ENCODE measurements at places on chromosomes 7 and 10.

DNA sequence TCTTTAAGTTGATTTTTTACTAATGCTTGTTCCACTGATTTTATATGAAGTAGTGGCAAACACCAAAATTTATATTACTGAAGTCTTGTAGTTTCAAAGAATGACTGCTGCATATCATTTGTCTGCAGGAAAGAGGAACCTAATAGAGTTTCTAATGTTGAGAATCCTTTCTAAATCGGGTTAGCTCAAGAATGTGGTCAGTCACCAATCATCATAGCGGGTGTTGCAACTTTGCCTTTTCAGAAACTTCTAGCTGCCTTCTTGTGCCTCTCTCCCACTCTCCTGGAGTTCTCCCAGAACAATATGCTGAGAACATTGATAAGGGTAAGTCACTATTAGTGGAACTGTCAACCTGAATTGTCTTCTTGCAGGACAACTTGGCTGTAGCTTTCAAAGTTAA, 524.8 kb upstream of the SORCS1 start:
- DNase-seq = no peak

- no peak for DNase-seq
These were observed 17.5 kb upstream of the ZNF862 start for GRCh38 chr7:149820622-149821190.

- DNase-seq = no peak
These were observed 639.6 kb upstream of the FOXK1 start for GRCh38 chr7:4042402-4043045.

DNA sequence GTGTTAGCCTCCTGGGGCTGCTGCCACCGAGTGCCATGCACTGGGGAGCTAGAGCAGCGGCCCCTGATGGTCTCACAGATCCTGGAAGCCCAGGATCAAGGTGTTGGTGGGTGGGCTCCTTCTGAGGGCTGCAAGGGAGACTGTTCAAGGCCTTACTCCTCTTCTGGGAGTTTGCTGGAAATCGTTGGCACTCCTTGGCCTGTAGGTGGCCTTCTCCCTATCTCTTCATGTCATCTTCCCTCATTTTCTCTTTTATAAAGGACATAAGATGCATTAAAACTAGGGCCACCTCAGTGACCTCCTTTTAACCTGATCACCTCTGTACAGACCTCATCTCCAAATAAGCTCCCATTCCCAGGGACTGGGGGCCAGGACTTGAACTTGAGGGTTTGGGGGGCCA, 27.0 kb upstream of the ZNF862 start:
- DNase-seq = peak; percentile 7

- peak; percentile 82 for DNase-seq
These were observed at the start of gene DNAJC12 for GRCh38 chr10:67837541-67838314. Gene DNAJC12 (minus strand): TSS chr10:67838188. CDS start chr10:67838011, 177 bp downstream.

DNA sequence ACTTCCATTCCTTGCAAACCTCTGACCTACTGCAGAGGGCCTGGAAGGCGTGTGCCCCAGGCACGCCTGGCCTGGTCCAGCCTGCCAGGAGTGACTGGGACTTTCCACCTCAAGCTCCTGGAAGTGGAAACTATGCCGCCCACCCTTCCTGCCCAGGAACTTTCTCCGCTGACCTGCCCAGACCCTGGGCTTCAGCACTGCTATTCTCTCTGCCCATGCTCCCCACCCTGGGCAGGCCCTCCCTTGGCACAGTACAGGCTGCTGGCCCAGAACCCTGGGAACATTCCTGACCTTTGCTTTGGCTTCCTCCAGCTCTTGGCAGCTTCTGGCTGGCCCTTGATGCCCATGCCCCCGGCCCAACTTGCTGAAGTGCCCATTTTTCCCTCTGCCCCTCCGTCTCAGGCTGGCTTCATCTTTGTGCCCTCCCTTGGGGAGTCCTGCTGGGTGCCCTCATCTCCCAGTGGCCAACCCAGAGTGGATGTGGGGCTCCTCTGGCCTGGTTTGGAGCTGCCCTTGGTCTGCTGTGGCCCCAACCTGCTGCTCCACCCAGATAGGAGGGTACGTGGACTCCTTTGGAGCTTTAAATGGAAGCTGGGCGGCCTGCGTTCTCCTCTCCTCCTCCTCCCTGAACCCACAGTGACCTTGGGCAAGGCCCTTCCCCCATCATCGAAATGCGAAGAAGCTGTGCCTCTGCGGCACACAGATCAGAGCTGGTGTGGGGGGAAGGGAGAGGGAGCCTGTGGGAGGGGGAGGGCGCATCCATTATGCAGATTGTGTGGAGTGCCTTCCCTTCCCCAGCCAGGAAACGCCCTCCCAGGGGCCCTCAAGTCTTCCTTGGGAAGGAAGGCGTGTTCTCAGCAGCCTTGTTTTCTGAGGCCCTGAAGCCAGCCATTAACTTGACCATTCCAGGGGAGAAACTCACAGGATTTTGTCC, 3.4 kb downstream of the MMRN2 start:
- peak; percentile 35 for DNase-seq

DNA sequence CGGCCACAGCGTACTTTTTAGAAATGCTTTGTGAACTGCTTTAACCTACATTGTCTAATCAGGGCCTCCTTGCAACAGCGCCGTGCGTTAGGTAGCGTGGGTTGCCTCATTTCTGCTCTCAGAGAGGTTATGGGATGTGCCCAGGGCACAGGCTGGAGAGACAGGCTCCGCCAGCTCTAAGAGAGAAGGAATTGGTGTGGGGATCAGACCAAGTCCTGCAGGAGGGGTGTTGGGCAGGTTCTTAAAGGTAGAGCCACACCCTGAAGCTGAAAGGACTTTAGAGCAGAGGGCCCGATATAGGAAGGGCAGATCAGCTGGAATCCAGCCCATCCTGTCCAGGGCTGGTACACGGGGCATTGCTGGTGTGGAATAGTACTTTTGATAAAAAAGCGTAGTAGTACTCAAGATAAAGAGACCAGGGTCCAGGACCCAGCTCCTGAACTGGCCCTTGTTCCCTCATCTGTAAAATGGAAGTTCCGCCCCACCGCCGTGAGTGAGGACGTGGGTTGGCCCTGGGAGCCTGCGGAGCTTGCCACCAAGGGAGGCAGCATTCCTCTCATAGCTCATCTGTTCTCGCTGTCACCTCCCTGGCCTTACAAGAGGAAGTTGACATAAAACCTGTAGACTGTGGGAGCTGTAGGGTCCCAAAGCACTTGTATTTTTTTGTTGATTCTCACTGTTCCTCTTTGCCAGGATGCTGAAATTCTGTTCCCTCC, 37.2 kb downstream of the TMEM120A start:
- no peak for DNase-seq
